Bone marrow (tissue), 2 donors: ENCODE measurements at places on chromosomes 6 and 20.

GRCh38 chr6:55963301-55963700 lies 87.9 kb upstream of the BMP5 start:
- DNase-seq: no peak

DNA sequence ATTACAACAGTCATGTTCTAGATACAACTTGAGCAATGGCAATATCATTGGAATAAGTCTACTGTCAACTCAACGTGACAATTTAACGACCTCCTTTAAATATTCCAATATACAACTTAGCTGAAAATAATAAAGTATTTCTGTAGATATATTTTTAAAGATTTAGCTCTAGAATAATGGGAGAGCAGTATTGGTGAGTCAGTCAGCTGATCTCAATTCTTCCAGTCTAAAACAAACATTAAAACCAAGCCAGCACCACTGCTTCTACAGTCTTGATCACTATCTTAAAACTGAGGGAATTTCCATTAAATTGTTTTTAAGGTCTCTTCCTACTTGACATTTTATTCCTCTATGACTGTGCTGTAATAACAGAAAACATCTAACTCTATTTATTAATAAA lies 38.2 kb downstream of the NOL7 start:
- no peak for DNase-seq

DNA sequence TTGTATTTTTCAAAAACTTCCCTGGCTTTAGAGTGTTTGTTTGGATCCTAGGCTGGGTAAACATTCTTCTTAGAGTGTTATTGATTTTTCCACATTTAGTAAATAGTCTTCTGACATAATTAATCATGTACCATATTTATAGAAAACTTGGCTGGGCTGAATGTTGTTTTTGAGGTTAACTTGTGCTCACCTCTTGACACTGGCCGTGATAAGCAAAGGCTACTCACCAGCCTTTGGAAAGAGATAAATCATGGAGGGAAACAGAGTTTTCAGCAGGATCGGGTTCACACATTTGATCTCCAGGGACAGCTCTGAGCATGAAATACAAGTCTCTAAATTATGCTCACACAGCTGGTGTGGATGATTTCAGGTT lies 6.2 kb upstream of the CD93 start:
- no peak for DNase-seq

GRCh38 chr6:162343198-162343935 lies 384.2 kb downstream of the PRKN start:
- no peak for DNase-seq

DNA sequence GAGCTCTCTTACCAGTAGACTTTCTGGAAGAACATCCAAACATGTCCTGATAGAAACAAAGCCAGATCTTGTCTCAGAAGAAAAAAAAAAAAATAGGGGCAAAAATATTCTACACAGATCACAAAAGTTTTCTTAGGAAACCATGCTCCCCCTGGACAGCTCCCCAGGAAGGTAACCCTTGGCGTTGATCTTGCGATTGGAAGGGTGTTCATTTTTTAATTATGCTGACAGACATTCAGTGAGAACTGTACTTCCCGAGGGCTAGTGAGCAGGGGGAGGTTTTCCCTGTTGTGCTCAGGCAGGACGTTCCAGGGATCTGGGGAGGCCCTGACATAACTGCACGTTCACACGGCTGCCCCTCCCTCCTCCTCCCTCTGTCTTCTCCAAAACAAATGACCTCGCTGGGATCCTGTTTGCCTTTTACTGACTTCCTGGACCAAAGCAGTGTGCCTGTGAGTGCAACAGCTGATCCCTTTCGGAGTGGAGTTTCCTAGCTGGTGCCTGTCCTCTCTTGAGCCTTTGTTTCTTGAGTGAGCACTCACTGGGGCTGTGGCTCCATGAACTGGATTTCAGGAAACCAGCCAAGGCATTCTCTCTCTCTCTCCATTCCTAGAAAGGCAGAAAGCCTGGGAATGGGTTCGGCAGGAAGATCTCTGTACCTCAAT lies 46.7 kb downstream of the MARCKS start:
- no peak for DNase-seq

DNA sequence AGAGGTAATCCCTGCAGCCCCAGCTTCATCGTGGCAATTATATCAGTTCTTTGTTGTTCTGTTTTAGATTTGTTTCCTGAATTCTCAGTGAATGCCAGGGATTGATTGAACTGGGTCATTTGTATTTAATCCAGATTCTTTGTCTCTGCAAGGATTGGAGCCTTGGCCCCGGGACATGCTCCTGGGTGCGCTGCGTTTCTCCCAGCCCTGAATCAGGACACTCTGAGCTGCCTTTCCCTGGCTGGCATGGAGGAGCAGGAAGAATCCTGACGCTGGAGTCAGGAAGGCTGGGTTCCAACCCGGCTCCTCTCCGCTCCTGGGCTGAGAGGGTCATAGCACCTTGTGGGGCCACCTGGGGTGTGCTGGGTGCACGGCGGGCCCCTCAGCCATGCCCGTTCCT lies 545.6 kb downstream of the QKI start:
- no peak for DNase-seq

DNA sequence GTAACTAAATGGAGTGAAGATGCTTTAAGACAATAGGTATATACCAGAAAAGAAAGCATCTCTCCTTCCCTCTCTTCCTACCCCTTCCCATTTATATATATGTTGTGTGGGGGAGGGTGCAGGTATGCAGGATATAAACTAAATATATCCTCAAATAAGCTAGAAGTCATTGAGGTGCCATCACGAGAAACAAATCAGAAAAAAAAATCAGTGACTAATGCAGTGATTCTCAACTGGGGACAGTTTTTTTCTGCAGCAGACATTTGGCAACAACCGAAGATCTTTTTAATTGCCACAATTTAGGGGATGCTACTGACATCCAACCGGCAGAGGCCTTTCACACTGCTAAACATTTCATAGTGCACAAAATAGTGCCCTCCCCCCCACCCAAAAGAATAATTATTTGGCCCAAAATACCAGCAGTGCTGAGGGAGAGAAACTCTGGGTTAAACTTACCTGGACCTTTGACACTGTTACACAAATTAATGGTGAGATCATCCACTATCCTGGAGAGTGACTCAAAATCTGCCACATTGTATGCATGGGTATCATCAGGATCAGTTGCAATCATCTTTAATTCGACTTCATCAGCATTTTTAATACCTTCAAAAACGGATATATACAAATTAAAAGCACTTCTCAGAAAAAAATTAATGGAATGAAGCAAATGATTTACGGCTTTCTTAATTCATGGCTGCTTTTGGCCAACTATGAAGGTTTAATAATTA lies 55.0 kb downstream of the COL12A1 start:
- DNase-seq: no peak

GRCh38 chr6:2848851-2849250 lies 7.2 kb upstream of the SERPINB1 start:
- no peak for DNase-seq

GRCh38 chr6:136921936-136922684 lies at the start of gene SLC35D3:
SLC35D3 (plus strand) TSS chr6:136922301; CDS start chr6:136922429, 128 bp downstream.
- DNase-seq: no peak

DNA sequence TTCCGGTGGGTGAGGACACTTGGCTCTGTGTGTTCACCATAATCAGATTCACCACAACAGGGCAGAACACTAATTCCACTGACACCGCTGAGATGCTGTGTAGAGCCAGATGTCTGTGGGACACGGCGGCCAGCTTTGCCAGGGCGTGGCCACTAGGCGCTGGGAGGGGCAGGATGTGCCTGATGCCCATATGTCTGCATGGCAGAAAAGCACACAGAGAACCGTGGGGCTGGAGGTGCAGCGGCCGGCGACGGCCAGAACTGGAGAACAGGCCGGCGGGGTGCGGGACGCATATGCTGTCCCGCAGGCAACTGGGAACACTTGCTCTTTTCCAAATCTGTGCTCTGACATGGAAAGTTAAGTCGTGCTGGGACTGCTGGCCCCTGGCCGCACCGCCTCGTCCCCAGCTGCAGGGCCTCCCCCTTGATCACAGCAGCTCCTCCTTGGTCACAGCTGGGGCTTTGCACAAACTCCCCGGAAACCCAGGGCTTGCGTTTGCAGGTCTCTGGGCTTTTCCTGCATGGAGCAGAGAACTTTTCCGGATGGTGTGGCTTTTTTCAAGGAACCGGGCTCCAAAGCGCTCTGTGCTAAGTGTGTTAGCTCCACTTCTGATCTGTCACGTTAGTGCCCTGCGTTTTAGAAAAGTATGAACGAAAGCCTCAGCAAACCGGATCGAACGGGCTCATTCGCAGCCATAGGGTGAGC lies 31.1 kb downstream of the NTSR1 start:
- DNase-seq: peak; percentile 42

DNA sequence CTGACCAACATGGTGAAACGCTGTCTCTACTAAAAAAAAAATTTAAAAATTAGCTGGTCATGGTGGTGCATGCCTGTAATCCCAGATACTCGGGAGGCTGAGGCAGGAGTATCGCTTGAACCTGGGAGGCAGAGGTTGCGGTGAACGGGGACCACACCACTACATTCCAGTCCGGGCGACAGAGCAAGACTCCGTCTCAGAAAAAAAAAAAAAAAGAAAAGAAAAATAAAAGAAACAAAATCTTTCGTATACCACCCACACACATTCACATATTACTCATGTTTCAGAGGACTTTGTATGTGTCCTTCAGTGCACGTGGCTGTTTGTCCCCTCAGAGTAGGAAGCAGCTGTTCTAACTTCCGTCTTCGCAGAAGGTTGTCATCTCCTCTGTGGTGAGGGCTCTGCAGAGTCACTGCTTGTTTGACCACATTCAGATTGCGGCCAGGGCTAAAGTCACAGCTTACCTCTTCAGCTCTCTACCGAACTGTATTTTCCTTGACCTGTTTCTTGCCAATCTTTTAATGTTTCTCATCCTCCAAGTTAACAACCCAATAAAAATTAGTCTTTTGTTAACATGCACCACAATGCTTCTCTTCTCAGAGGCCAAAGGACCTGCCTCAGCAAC lies 36.6 kb upstream of the HIVEP1 start:
- DNase-seq: peak; percentile 12

DNA sequence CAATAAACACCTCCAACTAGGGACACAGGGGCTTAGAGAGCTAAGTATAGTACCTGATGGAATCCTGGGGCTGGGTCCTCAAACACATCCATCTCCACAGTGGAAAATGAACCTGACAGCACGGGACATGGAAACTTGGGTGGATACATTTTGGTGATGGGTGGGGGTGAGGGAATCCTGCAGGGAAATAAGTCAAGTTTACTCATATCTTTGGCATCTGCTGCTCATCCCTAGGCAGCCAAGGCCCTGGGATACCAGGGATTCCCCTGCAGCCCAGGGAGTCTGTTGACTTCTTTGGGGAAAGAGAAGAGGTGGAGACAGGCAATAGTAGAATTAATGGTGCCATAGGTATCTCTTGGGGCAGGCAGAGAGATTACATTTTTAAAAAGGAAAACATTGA lies 6.6 kb downstream of the APOBEC2 start:
- DNase-seq: no peak

DNA sequence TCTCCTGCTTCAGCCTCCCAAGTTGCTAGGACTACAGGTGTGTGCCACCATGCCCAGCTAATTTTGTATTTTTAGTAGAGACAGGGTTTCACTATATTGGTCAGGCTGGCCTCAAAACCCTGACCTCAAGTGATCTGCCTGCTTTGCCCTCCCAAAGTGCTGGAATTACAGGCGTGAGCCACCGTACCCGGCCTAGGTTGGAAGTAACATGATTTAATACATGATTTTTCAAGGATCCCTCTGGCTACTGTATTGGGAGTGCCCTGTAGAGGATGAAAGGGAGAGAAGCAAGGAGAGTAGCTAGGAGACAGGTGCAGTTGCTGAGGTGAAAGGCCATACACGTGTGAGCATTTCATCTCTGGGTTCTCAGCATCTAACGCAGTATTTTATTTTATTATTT lies 2.6 kb upstream of the NCOA3 start:
- no peak for DNase-seq

- DNase-seq: no peak
Measured at GRCh38 chr6:83436674-83437073, 5.8 kb upstream of the ME1 start.

GRCh38 chr6:25177500-25178028 lies 101.6 kb upstream of the CARMIL1 start:
- DNase-seq: no peak

DNA sequence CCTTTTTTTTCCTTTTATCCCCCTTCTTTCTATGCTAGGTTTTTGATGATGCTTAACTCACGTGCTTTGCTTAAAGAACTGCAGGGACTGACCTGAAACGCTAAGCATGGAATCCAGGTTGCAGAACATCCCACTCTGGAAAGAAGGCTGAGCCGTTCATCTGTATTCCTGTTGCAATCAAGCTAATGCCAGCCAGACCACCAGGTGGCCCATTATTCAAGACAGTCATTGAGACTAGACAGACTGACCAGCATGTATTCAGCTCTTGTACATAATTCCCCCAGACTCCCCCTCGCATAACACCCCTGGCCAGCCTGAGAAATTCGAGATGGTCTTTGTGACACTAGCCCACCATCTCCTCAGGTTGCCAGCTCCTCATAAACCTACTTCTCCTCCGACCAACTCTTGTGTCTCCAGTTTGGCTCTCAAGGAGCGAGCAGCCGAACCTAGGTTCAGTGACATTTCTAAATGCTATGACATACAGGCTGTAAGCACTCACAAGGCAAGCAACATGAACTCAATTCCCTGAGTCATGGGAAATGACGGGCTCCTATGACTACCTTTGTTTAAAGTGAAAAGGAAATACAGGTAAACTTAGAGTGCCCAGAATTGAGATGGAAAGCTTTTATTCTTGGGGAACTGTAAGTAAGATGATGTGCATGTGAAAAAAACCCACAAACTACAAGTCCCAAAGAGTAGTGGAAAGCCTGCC lies 309.3 kb upstream of the CDYL start:
- no peak for DNase-seq

GRCh38 chr6:4941782-4942672 lies 61.8 kb downstream of the RPP40 start:
- no peak for DNase-seq

- DNase-seq: no peak
Measured at GRCh38 chr6:131687022-131687421, 14.2 kb downstream of the OR2A4 start.

DNA sequence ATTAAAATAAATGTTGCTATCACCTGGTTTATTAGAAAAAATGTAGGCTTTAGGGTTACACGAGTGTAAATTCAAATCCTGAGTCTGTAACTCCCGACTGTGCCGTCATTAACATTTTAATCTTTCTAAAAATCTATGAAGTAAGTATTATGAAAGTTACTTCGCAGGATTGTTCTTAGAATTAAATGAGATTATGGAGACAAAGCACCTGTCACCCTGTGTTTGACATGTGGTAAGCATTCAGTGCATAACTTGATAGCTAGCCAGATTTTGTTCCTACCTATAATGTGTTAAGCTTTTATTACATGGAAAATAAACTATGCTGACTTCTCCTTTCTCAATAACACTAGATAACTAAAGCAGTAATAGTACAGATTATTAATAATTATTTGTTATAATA lies 429.7 kb upstream of the MMS22L start:
- DNase-seq: no peak
